ENCODE measurements at places on chromosomes 11 and 22.

- no peak for DNase-seq
Observed at GRCh38 chr11:134036492-134037045, 32.3 kb upstream of the JAM3 start.

DNA sequence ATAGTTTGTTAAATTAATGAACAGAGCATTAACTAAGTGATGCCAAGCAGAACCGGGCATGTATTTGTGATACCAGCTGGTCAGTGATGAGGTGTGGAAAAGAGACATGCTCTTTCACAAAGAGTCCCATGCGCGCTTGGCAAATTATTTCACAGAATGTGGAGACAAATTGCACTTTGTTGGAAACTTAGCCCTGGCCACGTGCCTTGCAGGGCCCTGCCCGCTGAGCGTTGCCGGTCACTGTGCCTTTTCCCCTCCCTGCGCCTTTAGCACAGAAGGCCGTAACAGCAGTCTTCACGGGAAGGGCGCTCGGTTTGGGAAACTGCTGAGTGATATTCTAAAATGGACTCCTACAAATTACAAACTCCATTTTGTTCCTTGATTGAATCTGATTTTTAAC, 235.9 kb downstream of the TBC1D22A start:
- no peak for DNase-seq

- DNase-seq = no peak
Observed at GRCh38 chr22:29083933-29084591, 11.2 kb downstream of the KREMEN1 start.

- DNase-seq = peak; percentile 91
Observed at GRCh38 chr22:48654492-48654891, 1173.2 kb downstream of the BRD1 start.

- DNase-seq = no peak
Observed at GRCh38 chr11:104858882-104859775, 39.1 kb downstream of the CASP12 start.

DNA sequence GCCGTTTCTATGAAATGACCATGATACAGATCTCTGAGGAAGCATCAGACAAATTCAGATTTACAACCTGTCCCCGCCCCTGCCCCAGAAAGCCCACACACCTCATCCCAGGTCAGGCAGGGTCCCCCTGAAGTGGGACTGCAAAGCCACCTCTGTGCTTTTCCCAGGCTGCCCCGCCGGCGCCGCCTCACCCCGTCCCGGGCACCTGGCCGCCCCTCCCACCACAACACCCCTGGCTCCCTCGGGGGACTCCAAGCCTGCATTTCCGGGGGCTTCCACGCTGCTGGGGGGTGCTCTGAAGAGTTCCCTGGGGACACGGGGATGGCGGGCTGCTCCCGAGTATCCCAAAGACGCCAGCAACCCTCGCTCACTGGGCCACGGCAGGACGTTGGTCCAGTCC, 23.2 kb downstream of the DRD4 start:
- no peak for DNase-seq

DNA sequence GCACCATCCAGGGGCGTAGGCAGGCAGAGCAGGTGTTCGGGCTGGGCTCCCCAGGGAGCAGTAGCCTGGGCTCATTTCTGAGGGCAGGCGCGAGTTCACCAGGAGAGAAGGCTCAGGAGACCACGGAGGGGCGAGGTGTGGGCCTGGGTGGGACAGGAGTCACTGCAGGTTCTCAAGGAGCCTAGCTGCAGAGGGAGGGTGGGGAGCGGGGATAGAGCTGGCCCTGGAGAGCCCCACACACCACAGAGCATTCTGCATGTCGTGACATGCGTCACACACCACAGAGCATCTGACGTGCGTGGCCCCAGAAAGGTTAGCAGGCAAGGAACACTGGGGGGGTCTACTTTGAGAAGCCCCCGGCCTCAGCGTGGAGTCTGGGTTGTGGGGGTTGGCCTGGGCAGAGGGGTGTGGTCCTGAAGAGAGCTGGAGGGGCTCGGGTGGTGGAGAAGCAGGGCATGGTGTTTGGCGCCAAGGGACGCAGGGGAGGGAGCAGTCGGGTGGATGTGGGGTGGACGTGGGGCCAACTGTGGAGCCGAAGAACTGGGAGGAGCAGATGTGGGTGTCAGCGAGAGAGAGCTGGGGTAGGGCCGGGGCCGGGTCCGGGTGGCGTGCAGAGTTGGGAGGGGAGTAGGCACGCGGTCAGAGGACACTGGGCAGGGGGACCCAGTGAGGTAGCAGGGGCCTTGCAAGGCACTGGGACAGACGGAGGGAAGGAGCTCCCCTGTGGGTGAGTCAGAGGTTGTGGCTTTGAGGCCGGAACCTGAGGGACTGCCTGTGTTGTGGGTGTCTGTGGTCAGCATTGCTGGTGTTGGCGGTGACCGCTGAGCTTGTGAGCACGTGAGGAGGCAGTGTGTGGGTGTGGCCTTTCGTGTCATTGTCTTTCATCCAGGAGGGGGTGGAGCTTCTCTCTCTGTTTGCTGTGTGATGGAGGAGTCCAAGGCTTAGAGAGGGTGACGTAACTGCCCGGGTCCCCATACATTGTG, 25.5 kb downstream of the CTTN start:
- no peak for DNase-seq

- DNase-seq = peak; percentile 60
Observed at GRCh38 chr22:35467681-35468434, 67.9 kb downstream of the MCM5 start.

DNA sequence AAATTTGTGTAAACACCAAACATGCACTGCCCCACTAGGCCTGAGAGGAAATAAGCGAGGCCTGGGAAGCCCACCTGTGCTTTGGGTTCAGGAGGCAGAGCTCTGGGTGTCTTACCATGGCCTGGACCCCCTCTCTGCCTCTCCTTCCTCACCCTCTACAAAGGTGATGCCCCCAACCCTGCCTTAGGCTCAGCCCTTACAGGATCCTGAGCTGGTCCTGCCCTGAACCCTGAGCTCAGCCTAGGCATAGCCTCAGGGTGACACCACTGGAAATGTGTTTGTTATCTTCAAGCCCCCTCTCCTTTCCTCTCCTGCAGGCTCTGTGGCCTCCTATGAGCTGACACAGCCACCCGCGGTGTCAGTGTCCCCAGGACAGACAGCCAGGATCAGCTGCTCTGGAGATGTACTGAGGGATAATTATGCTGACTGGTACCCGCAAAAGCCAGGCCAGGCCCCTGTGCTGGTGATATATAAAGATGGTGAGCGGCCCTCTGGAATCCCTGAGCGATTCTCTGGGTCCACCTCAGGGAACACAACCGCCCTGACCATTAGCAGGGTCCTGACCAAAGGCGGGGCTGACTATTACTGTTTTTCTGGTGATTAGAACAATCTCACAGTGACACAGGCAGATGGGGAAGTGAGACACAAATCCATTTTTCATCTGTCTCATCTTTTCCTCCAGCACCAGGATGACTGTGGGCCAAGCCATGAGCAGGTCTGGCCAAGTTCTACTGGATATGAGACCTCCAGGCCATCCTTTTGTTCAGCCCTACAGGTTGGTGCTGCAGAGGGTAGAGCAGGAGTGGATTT, 117.8 kb downstream of the GGTLC2 start:
- DNase-seq = no peak

Measured in kidney capillary endothelial cell (primary cell).